8988T (cell line): ENCODE measurements at places on chromosomes 4 and X.

- DNase-seq, result no peak
Observed at GRCh38 chr4:174946246-174946645, 28.1 kb downstream of the ADAM29 start.

DNA sequence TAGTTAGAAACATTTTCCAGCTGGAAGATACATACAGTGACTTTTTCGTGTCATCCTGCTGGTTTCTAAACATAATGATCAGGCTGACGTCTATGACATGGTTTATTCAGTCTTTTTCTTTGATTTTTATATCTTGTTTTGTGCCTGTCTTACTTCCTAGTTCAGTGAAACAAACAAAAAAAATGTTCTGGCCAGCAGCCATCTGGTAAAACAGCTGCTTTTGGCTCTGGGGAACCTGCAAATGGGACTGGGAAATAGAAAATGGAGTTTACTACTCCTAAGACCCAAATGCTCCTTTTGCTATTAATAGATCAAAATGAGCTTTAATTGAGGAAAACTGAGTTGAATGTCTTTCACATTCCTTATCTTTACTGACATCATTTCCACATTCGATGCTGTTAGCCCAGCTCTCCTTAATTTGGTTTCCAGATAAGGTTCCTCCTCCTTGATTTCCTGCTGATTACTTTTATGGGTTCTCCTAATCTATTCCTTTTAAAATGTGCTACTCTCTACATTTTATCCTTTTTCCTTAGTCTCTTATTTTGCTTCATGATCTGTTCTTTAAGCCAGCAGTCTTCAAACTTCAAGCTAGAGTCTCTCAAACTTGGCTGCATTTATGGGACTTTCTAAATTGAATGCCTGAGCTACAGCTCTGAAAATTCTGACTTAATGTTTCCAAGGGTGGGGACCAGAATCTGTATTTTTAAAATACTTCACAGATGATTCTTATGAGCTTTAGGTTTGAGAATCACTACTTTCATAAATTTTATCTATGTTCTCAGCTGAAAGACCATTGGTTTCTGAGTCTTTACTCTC is 499.5 kb downstream of the ANKRD50 start:
- no peak for DNase-seq

DNA sequence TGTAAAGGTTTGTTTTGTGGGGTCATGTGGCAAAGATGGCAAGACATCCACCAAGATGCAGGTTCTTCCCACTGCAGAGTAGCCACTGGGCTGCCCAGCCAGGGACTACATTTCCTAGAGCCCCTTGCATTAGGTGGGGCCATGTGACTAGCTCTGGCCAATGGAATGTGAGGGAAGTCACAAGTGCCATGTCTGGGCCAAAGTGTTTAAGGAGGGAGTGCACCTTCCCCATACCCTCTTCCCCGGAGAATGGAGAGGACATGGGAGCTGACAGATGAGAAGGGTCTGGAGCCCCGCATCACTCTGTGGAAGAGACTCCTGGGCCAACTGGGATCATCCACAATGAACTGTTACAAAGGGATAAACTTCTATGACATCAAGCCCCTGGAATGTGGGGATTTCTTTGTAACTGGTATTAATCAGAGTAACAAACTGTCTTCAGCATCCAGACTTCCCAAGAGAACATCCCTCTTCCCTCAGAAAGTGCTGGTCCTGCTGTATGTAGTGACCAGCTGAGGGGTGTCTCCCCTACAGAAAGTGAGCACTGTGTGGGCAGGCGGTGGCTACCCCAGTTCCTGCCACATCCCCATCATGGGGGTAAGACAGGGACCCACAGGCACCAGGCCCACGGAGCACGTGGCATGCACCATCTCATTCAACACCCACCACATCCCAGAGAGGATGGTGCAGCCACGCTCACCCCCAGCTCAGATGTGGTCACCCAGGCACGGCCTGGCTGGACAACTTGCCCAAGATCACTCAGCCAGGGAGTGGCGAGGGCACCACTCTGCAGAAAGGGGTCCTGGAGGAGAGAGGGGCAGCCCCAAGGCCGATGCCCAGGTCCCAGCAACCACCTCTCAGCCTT is 10.9 kb downstream of the PPP2R2C start:
- DNase-seq, result no peak

GRCh38 chrX:152901816-152902501 is 4.1 kb downstream of the ZNF185 start:
- DNase-seq, result no peak

- no peak for DNase-seq
Observed at GRCh38 chrX:112306027-112306426, 223.5 kb upstream of the TRPC5 start.

- no peak for DNase-seq
Observed at GRCh38 chr4:179097741-179098140, 1655.5 kb upstream of the AGA start.

- DNase-seq, result no peak
Observed at GRCh38 chr4:184122631-184123408, 94.9 kb downstream of the ENPP6 start.

- no peak for DNase-seq
Observed at GRCh38 chr4:110533940-110534339, 58.0 kb downstream of the ENPEP start.

- peak; percentile 31 for DNase-seq
Observed at GRCh38 chrX:119008110-119008744, 33.8 kb downstream of the LONRF3 start.

DNA sequence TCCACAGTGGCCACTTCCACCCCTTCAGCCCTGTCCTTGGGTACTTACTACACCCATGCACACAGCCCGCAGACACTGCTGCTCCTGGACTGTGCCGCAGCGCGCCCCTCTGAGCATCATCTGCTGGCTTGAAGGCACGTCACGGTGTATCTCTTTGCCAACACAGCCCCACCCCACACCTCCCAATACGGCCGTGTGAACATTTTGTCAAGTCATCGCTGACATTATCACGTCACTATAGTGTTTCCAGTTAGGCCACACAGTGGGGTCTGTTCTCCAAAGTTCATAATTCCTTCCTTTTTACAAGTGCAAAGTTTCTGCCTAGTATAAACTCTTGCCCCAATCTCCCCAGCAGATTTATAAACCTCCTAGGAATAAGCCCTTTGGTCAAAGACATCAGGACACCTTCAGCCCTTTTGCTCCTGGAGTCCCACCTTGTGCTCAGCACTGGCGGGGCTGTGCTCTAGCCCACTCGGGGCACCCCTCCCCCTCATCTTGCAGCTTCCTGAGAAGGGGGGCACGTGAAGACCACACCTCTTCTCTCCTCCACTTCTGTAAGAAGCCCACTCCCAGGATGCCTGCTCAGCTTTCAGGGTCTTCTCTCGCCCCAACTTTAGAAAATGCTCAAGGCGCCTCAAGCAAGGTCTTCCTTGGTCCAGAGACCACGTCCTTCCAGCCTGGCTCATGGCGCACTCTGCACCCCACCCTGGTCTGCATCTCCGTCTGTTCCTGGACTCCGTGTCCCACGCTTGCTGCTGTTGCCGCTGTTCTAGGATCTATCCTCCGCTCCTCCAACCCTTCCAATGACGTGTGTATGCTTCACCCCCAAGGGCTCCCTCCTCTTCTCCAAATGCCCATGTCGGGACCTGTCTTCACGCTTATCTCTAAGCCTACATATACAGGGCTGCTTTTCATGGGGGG is 7.2 kb downstream of the FAM53A start:
- no peak for DNase-seq

DNA sequence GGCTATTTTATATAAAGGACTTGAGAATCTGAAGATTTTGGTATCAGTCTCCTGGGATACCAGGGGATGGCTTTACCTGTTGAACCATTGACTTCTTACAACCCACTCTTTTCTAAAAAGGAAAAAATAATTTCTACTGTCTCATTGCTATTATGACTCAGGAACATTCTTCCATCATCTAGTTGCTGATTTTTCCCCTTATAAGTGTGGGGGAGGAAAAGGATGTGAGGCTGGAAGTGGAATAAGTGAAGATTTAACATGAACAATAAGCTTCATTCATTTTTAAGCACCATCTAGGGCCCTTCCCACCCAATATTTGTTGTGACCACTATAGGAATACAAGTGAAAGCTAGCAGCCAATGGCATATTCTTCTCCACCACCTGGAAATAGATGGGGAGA is 10.6 kb upstream of the MND1 start:
- no peak for DNase-seq

DNA sequence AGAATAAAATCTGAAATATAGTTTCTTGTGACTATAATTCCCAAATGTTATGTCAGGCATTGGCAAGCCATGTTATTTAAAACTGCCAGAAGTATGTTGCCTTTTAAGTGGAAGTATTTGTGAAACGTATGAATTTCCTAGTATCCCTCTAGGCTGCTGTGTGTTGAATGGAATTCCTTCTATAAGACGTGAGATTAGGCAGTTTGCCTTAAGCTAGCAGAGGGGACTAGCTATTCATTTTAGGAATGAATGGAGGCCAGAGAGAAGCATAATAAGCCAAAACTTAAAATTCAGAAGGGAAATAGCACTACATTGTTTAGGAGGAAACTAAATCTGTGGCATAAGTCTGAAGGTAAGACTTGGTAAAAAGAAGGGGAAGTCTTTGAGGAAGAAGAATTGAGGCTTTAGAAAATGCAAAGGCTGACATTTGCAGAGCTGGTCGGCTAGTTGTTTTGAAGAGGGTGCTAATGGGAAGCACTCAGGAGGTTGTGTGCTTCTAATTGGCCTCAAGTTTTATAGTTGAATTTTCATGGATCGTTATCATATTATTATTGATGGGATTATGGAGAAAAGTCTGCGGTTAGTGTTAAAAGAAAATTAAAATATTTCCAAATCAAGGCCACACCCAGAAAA is 57.1 kb downstream of the TMEM131L start:
- DNase-seq, result no peak

- DNase-seq, result peak; percentile 76
Observed at GRCh38 chr4:173505924-173506518, 24.0 kb downstream of the HAND2 start.

- DNase-seq, result no peak
Observed at GRCh38 chr4:167114416-167114971, 119.8 kb downstream of the SPOCK3 start.

GRCh38 chr4:37002625-37003024 is 241.9 kb upstream of the NWD2 start:
- no peak for DNase-seq

GRCh38 chr4:158211222-158211621 is 936 bp downstream of the TMEM144 start:
- DNase-seq, result no peak

- DNase-seq, result no peak
Observed at GRCh38 chrX:110322603-110323002, 4.7 kb upstream of the AMMECR1 start.

DNA sequence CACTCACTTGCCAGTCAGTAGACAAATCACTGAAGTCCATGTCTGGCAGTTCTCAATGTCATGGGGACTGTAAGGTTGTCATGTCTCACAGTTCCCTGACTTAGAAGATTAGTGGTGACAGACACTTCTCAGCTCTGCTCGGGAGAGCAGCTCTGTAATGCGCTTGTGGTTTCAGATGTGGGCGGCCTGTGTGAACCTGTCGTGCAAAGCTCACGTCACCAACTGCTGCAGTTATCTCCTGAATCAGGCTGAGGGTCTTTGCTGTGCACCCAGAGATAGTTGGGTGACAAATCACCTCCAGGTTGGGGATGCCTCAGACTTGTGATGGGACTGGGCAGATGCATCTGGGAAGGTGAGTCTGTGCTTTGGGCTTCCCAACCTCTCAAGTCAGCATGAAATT is at the start of gene IL9R:
Gene IL9R (plus strand): TSS at position 261 of the 400 bp plus-strand sequence. CDS start 64 bp downstream, at position 325.
- no peak for DNase-seq

DNA sequence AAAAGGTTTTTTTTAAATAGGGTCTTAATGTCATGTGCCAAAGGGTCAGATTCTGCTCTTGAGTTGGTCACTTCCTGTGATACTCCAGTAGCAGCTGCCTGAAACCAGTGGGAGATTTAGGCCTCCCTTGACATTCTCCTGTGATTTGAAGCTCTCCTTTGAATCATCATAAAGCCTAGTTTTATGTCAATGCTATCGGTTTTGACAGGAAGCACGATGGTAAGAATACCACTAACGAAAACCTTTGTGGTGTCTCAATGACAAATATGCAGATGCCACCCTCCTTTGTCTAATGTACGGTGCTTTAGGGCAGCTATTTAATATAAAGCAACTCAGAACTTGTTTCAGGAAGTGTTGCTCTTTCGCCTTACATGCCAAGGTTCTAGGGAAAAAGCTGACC is 44.2 kb downstream of the CCNI start:
- DNase-seq, result no peak

DNA sequence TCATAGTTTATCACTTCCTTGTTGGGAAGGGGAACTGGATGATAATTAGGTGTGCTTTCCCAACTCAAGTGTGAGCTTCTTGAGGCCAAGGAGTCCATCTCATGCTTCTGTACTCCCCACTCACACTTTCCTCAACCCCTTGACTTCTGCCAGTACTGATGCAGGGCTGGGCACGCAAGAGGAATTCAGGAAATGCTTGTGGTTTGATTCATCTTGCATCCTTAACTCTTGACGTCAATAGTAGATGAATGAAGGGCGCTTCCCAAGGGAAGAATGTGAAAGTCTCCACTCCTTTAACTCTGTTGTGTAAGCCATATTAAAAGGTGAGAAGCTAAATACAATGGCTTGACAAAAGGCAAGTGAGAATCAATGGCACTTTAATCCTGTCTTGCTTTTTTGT is 101.8 kb downstream of the AGTR2 start:
- DNase-seq, result no peak

DNA sequence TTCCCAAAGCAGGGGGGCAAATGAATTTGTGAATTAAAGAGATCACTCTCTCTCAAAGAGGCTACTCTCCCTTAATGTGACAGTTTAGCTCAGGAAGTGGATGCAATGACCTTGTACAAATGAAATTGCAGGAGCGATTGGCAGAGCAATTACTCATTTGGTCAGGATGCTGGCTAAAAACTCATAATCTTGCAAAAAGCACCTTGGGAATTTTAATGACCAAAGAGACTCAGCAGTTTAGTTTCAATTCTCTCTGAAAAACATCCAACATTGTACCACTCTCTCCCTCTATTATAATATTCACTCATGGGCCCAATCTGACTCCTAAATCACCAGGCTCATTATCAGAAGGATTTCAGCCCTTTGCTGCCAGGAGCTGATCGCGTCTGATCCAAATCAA is 26.1 kb downstream of the PDGFC start:
- DNase-seq, result no peak

DNA sequence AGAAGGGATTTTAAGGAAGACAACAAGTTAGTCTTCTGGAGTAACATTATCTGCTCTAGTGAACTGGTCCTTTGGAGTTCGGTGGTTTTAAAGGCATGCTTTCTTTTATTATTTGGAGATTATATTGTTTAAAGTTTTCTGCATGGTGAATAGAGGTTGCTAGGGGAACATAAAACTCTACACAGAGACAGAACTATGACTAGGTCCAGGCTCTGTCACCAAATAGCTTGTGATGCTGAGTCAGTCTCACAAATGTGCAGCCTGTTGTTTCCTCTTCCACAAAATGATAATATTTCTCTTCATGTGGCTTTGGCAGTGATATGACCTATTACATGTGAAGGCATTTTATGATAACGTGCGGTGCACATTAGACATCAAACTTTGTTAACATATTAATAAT is 132.6 kb downstream of the PACRGL start:
- no peak for DNase-seq

GRCh38 chr4:66186095-66186494 is 515.8 kb upstream of the EPHA5 start:
- DNase-seq, result no peak
